Glomerular endothelial cell (primary cell): ENCODE measurements at places on chromosomes 2 and 18.

- no peak for DNase-seq
Observed at GRCh38 chr2:74511104-74511989, 2.9 kb upstream of the TLX2 start.

DNA sequence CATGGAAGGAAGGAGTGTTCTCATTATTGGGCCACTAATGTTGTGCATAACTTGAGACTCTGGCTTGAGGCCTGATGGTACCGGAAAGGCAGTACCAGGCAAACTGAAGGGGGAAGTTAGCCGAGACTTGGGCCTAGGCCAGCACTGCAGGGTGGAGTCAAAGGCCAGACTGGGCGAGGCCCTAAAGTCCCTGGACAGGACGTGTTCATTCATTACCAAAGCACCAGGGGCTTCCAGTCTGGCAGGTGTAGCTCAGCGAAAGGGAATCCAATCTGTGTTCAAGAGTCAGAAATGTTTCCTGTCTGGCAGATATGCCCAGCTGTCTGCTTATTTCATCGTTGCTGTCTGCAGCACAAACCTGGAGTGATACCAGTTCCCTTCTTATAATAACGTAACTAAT, 4.7 kb upstream of the ITSN2 start:
- peak; percentile 47 for DNase-seq

DNA sequence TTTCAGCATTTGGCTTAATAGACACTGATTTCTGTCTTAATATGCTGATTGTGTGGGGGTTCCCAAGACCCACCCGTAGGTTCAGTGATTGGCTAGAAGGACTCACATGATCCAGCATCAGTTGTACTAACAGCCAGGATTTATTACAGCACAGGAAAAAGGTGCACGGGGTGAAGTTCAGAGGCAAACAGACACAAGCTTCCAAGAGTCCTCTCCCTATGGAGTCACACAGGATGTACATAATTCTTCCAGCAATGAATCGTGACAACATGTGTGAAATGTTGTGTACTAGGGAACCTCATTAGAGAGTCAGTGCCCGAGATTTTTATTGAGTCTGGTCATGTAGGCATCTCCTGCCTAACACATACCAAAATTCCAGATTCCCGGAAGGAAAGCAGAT, 52.8 kb downstream of the GALNT1 start:
- no peak for DNase-seq

DNA sequence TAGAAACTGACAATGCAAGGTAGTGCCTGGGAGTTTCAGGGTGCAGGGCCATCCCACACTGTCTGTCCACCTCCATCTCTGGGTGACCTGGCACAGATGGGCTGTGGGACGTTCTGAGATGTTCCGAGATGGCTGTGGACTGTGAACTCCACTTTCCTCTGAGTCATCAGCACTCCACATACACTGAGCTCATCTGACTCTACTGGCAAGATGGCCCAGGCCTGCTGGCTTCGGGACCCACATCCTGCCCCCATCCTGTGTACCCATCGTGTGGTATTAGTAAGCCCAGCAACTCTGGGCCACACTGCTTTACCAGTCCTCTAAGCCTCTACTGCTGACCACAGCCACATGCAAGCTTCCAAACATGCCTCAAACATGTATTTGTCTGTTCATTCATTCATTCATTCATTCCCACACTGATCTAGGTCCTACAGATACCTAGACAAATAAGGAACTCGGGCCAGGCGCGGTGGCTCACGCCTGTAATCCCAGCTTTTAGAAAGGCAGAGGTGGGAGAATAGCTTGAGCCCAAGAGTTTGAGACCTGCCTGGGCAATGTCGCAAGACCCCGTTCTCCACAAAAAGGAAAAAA, 124.8 kb upstream of the CXCR4 start:
- no peak for DNase-seq

DNA sequence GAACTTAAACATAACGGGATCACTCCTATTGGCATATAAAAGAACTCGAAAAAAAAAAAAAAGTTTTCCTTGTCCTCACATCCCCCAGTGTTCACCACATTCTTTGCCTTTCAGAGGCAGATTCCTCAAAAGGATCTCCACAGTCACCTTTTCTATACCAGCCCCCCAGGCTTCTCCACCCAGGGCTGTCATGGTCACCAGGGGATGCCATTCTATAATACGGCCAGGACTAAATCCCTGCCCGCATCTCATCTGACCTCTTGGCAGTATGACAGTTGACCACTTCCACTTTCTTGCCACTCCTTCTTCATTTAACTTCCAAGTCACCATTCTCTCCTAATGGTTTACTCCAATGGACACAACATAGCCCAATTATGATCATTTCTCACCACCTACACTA, 29.3 kb downstream of the SOS1 start:
- no peak for DNase-seq

DNA sequence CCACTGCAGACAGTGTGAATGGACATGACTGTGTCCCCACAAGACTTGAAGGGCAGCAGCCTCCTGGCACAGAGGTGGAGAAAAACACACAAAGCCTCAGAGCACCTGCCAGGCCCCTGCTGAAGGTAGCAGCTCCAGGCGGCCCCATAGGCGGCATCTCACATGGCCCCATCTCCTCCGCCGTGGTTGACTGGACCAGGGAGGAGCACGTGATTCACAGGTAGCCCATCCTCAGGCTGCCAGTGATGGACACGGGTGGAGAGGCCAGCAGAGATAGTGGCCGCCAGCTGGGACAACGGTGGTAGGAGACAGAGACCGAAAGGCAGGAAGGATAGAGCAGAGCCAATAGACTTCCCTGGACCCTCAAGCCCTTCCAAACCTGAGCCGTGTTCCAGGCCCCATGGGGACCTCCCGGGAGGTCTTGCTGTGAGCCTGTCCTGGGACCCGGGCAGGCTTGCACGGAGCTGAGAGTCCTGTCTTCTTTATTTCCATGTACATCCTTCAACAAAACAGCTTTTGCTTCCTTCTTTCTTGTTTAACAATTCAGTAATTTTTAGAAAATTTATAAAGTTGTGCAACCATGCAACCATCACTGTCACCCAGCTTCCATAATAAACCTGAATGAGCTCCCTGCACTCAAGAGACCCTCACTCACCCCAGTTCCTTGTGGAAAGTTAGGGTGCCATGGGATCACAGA, 26.9 kb downstream of the GPR55 start:
- DNase-seq: no peak

DNA sequence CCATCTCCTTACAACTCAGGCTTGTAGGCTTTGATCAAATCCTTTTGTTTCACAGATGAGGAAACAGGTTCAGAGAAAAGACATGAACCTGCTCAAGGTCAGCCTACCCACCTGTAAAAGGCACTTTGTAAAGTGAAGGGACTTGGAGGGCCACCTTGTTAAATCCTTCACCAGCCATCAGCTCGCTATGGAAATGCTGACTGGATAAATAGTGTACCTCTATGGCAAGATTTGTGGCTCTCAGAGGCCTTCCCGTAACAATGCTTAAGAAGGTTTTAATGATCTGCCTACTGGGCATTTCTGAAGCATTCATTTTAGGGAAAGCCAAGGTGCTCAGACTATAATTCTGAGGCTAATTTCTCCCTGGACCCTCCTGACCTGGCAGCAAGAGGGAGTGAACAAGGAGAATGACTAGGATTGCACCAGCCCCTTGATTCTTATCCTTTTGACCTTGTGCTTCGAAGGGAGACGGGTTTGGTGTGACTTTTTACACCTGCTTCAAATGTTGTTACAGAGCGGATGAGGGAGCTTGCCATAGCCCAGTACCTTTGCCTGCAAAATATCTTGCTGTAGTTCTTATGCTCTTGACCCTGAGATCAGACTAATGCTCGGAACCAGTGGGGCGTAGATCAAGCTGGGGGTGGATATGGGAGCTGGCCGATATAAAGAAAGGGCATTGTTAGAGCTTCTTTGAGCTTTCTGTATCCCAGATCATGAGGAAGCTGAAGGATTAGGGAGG, 90.9 kb upstream of the CXCR4 start:
- no peak for DNase-seq

DNA sequence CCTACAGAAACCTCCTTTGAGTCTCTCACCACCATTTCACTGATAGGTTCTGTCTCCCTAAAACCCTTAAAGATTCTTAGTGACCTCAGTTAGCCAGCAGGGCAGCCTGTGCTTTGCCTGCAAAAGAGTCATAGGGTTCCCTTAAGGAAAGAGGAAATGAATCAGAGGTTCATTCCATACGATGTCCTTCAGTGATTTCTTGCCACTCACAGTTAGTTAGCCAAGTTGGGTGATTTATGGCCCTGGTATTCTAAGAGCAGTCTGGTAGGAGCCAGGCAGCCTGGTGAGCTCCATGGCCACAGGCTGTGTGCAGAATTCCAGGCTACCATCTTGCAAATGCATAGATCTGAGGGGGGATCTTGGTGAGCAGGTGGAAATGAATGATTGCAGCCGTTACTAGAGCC, 18.7 kb upstream of the CCBE1 start:
- peak; percentile 66 for DNase-seq

DNA sequence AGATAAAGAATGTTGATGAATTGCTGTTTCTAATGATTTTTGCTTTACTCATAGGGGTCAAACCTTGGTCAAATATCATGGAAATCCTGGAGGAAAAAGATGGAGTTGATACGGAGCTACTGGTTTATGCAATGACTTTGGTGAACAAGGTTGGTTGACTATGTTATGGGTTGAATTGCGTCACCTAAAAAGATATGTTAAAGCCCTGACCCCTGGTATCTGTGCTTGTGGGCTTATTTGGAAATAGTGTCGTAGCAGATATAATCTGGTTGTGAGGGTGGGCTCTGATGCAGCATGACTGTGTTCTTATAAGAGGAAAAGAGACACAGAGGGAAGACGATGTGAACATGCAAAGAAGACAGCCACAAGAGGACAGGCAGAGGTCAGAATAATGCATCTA, 226.2 kb downstream of the TPGS2 start:
- no peak for DNase-seq

DNA sequence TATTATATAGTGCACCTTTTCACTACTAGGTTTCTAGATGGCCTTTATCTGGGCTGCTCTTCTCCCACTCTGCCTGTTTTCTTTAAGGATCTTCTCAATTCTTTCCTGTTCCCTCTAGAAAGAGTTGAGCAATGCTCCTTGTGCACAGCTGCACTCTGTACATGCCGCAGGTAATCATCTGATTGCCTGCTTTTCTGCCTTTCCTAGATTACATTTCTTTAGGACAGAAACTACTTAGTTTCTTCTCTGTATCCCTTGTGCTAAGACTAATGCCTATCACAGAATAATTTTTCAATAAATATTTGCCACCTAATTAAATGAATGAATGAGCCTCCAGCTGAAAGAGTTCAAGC, 802.4 kb upstream of the ID2 start:
- DNase-seq: no peak

GRCh38 chr2:7356909-7357584, 439.8 kb downstream of the RNF144A start:
- no peak for DNase-seq

- no peak for DNase-seq
Observed at GRCh38 chr2:164252568-164253287, 368.6 kb downstream of the GRB14 start.

GRCh38 chr2:146385031-146385430, 1459.8 kb upstream of the ACVR2A start:
- DNase-seq: no peak

GRCh38 chr18:22169011-22169888, at the start of gene GATA6:
Gene GATA6, plus strand, starts transcription at chr18:22169589. Its CDS starts 1,556 bp downstream, at chr18:22171145.
- DNase-seq: no peak

DNA sequence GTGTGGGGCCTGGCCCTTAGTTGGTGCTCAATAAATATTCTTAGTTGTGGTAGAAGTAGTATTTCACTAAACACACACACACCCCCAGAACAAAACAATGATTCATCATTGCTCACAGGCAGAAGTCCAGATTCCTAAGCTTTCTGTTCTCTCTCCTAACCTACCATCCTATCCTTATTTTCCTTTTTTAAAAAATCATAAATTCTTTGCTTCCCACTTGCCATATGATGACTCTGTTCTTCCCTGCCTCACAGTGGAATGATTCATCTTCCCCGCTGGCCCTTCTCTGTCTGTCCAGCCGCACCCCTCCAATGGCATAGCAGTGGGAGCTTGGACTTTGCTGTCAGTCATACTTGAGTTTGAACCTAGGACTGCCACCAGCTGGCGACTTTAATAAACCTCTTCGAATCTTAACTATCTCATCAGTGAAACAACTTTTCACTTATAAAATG, 5.2 kb downstream of the EML6 start:
- DNase-seq: no peak

- DNase-seq: no peak
Observed at GRCh38 chr18:1498216-1498615, 593.5 kb downstream of the ADCYAP1 start.

DNA sequence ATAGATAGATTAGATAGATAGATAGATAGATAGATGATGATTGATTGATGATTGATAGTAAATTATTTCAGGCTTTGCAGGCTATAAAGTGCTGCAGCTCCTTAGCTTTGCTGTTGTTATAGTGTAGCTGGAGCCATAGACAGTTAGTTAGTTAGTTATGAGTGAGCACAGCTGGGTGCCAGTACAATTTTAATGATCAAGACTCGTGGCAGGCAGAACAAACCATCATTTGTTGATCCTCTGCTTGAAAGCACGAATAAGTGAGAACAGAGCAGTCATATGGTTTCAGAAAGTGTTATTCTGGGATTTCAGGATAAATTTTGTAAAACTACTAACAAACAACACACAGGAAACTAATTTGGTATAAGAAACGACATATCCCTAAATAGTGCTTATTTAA, 53.9 kb downstream of the THOC1 start:
- DNase-seq: no peak

DNA sequence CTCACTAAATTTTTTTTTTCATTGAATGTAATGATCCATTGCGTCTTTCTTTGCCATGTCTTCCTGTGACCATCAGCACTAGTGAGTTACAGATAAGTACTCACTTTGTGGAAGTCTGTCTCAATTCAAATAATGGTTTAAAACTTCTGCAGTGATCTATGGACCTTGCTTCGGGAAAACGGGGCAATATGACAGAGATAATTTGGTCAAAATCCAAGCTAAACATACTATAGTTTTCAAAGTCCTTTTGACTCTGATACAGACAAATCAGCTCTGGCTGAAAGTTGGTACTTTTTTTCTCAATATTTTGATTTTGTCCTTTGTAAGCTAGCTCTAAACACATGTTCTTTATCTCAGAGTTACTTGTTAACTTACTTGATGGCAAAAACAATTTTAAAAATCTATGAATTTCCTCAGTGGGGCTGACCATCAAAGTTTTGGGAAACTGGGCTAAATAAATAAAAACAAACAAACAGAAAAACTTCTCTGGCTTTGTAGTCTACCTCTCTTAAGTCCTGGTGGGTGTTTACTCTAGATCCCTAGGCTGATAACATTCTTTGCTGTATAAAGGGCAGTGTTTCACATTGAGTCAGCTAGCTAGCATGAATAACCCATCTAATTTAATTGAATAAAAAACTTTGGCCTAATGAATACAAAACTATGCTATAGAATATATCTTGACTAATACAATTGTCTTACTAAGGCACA, 327.6 kb downstream of the RDH14 start:
- no peak for DNase-seq
